ENCODE measurements at places on chromosomes 3 and 15. TPM values are rescaled to one million over a fixed set of nuclear protein-coding genes. Genes with fewer than 3 reads are reported as not detected.

- no peak for DNase-seq
Observed at GRCh38 chr15:27059610-27060202, 88.7 kb downstream of the GABRG3 start.

The EPHA3 gene
- total RNA-seq = not detected

The MAGI1 gene
- total RNA-seq = 49.0 TPM

- no peak for DNase-seq
Observed at GRCh38 chr3:196620161-196620604, 19.3 kb upstream of the NRROS start.

GRCh38 chr3:37766797-37767776 is 94.6 kb upstream of the CTDSPL start:
- no peak for DNase-seq

DNA sequence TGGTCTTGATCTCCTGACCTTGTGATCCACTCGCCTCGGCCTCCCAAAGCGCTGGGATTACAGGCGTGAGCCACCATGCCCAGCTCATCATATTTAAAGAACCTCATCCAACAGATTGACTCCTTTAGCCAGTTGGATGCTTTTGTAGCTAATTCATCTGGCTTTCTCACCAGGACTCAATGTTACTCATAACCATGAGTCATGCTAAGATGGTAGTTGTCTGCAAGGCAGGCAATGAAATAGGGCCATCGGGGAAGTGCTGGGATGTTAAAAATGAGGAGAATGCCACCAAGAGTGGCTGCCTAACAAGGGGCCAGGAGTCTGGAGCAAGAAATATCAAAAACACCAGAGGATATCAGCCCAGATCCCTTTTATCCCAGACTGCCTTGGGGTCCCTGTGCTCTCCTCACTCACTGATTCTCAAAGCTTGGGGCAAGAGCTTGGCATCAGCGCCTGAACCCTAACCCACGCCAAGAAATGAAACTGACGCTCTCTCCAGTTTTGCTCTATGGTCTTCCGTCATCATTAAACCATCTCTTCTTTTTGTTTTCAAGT is 7.4 kb upstream of the PCOLCE2 start:
- no peak for DNase-seq

DNA sequence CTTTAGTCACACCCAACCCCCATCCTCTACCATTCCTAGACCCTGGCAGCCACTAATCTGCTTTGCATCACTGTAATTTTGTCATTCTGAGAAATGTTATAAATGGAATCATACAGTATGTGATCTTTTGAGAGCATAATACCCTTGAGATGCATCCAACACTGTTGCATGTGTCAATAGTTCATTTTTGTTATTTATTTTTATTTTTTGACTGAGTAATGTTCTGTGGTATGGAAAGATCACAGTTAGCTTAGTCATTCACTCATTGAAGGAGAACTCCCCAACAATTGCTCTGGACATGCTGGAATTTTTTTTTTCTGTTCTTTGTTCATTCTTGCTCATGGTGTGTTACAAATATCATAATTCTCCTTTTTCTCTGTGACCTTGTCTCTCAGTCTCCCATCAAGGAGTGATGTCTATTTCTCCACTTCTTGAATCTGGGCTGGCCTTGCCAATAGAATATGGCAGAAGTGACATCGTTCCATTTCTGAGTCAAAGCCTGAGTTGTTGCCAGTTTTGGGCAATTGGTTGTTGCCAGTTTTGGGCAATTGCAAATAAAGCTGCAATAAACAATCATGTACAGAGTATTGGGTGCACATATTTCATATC is 6.8 kb upstream of the ADPGK start:
- DNase-seq = no peak

GRCh38 chr3:78004571-78004970 is 964.7 kb downstream of the ROBO2 start:
- no peak for DNase-seq

DNA sequence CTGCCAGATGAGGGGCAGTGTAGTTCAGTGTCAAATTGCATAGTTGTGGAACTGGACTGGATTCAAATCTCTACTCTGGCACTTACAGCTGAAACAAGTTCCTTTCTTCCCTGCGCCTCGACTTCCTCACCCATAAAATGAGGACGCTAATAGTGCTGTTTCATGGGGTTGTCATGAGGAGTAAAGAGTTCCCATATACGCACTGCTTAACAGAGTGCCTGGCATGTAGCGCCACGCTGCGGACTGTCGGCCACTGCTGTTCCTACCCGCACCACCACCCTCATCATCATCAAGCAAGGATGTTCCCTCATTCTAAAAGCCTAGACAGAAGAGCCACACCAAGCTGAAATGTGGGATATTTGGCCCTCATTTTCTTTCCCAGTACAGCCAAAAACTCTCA is 91.9 kb downstream of the CHDH start:
- DNase-seq = no peak

DNA sequence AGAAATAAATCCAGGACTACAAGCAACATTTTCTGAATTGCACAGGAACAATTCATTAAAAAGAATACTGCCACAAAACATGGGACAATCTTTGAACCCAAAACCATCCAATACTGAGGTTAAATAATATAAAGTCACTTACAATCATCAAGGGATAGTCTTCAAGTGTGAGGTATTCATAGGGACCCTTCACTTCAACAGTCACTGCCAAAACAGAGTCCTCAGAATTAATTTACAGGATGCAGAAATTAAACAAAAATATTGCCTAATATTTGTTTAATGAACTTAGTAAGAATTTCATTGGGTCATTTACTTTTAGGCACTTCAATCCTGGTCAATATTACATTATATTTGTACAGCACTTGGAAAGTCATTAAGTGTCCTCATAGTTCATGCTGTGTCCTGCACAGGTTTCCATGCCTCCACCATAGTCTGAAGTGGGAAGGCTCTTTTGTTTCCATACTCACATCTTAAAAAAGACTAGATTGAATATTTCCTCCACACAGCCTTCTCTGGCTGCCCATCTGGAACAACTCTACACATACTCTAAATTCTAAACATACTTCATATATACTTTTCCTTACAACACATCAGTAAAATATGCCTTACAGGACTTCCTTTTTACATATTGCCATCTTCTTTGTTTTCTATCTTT is 31.6 kb upstream of the VPS39 start:
- no peak for DNase-seq

DNA sequence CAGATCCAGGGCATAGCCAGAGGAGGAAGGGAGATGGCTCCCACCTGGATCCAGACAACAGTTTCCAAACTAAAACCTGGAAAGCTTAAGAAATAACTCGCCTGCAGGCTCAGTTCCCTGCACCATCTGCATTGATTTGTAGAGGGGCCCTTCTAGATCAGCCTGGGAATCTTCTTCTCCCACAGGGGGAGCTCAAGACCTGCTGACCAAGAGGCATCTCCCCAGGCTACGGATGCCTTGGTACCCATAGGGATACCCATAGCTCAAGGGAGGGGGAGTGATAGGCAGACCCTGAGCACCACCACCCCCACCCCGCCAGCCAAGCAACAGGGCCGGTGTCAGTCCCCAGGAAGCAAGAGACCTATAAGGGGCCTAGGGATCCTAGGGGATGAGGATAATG is 28.0 kb upstream of the DCLK3 start:
- DNase-seq = peak; percentile 5

All from dermis microvascular lymphatic vessel endothelial cell (primary cell).